Mesothelial cell of epicardium (in vitro differentiated cells): ENCODE measurements at places on chromosomes 11 and 22. TPM values are rescaled to one million over a fixed set of nuclear protein-coding genes. Genes with fewer than 3 reads are reported as not detected.
A peak's percentile ranks its signal among the peaks of the same experiment; 100 is the strongest.

The NECTIN1 gene
- total RNA-seq: 45.3 to 46.8 TPM (median 45.5 TPM) in 3 replicates

The PRRG4 gene
- 4.3 to 4.7 TPM (median 4.5 TPM) in 3 replicates for total RNA-seq

The PYGM gene
- 6.4 to 7.6 TPM (median 7.1 TPM) in 3 replicates for total RNA-seq

The PNPLA3 gene
- 5.7 to 6.2 TPM (median 6.1 TPM) in 3 replicates for total RNA-seq

The IGSF22 gene
- total RNA-seq: 0.24 to 0.47 TPM (median 0.45 TPM) in 3 replicates

The ATL3 gene
- 19.6 to 21.6 TPM (median 20.0 TPM) in 3 replicates for total RNA-seq

- no peak overlapping the region for H3K27ac ChIP-seq
- H3K4me1 ChIP-seq: peaks cover 8% of the 10 kb centered on the region
- peaks cover 51% of the 10 kb centered on the region for H3K36me3 ChIP-seq
- no peak for DNase-seq
These were observed 13.4 kb downstream of the NEAT1 start for GRCh38 chr11:65435981-65436411.

GRCh38 chr11:60711276-60711675 is 11.9 kb downstream of the MS4A8 start:
- no peaks in the 10 kb centered on the region for H3K4me1 ChIP-seq
- H3K27ac ChIP-seq: no peak overlapping the region
- H3K36me3 ChIP-seq: no peaks in the 10 kb centered on the region
- DNase-seq: no peak
- no peak overlapping the region for H3K4me3 ChIP-seq

DNA sequence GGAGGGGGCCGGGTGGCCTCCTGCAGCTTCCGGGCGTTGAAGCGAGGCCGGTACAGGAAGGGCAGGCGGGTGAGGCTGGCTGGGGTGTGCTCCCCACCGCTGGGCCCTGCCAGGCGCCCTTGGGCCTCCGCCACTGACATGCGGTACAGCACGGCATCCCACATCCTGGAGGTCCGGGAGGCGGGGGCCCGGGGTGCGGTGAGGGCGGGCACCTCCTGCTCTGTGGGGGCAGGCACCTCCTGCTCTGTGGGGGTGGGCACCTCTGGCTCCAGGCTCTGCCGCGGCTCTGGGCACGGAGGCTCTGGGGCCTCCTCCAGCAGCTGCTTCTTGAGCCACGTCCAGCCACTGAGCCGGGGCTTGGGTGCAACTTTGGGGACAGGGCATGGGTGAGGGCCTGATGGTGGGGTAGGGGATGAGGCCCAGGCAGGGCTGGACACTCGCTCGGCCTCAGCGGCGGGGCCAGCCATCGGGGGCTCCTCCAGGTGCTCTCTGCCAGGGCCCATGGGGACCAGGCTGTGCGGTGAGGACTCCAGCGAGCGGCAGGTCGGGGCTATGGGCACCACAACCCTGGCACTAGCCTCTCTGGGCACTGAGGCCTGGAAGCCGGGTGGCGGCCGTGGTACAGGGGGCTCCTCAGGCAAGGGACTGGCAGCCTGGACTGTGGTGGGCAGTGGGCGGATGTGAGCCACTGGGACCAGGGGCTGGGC is 2.3 kb downstream of the PRR33 start:
- DNase-seq: no peak
- no peaks in the 10 kb centered on the region for H3K36me3 ChIP-seq
- no peak overlapping the region for H3K4me3 ChIP-seq

- no peak overlapping the region for H3K4me3 ChIP-seq
- no peak for DNase-seq
- no peaks in the 10 kb centered on the region for H3K27me3 ChIP-seq
- peak overlapping the region; percentile 91 for H3K27ac ChIP-seq
These were observed 47.8 kb downstream of the C2CD3 start for GRCh38 chr11:74123008-74123448.

DNA sequence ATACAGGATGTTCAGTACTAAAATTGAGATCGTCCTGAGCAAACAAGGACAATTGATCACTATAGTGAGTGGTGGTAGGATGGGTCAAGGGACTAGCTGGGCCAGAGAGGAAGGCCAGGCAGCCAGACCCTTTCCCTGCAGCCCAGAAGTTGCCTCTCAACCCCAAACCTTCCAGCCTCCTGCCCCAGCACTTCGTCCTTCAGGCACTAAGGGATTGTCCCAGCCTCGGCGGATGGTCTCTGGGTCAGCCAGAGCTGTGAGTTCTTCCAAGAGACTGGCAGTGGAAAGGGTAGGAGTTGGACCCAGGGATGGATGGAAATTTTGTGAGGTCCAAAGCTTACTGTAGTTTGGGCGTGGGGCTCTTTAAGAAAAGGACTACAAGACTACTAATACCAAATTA is 3.6 kb upstream of the LMO1 start:
- peak overlapping the region; percentile 43 for H3K4me3 ChIP-seq
- DNase-seq: peak; percentile 19
- H3K27me3 ChIP-seq: peaks cover 88% of the 10 kb centered on the region
- H3K4me1 ChIP-seq: peaks cover 22% of the 10 kb centered on the region
- H3K36me3 ChIP-seq: no peaks in the 10 kb centered on the region

DNA sequence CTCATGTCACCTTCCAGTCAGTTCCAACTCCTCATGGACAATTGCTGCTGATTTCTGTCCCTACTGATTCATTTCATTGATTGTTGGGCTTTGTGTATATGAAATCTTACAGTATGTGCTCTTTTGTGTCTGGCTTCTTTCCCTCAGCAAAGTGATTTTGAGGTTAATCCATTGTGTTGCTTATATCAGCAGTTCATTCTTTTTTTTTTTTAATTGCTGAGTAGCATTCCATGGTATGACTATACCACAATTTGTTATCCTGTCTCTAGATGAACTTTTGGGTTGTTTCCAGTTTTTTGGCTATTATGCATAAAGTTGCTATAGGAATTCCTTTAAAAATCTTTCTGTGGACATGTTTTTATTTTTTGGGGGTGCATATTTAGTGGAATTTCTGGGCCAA is 59.9 kb downstream of the NXPE1 start:
- no peaks in the 10 kb centered on the region for H3K27me3 ChIP-seq
- peaks cover under 1% of the 10 kb centered on the region for H3K36me3 ChIP-seq
- H3K27ac ChIP-seq: no peak overlapping the region
- DNase-seq: no peak

DNA sequence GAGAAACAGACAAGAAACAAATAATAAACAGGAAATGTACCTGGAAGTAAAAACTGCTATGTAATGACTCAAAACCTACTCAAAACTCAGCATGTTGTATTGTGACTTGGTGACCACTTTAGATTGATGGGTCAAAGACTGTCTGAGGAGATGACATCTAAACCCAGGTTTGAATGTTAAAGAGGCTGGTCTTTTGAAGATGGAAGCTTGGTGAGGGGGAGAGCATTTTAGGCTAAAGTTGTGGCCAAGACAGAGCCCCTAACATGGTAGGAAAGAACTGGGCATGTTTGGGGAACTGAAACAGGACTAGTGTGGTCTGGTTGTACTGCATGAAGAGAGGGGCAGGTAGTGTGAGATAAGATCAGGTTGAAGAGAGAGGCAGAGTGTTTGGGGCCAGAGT is 85.3 kb upstream of the MYO18B start:
- H3K4me3 ChIP-seq: no peak overlapping the region
- H3K27ac ChIP-seq: no peak overlapping the region
- H3K36me3 ChIP-seq: no peaks in the 10 kb centered on the region
- peaks cover 14% of the 10 kb centered on the region for H3K4me1 ChIP-seq

- no peak overlapping the region for H3K27ac ChIP-seq
- no peak overlapping the region for H3K4me3 ChIP-seq
- DNase-seq: no peak
- H3K27me3 ChIP-seq: peaks cover 43% of the 10 kb centered on the region
- no peaks in the 10 kb centered on the region for H3K36me3 ChIP-seq
These were observed 1493.7 kb downstream of the TBC1D22A start for GRCh38 chr22:48256041-48256739.

GRCh38 chr11:69930081-69931059 is 111.2 kb upstream of the FGF3 start:
- H3K36me3 ChIP-seq: no peaks in the 10 kb centered on the region
- peaks cover 21% of the 10 kb centered on the region for H3K4me1 ChIP-seq
- no peak overlapping the region for H3K27ac ChIP-seq

DNA sequence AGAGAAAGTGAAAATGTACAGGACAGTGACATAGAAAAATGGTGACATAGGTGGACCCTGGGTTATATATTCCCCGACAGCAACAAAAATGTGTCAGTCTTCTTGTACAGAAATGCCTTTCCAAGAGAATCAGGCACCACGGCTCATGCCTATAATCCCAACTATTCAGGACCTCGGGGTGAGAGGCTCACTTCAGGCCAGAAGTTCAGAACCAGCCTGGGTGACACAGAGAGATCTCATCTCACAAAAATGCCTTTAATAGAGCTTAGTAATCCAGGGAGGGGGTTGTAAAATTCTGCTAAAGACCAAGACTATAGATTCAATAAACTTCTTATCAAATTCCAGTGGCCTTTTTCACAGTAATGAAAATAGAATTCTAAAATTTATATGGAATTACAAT is 10.7 kb downstream of the ZNF195 start:
- no peak overlapping the region for H3K27ac ChIP-seq
- DNase-seq: no peak
- H3K27me3 ChIP-seq: no peaks in the 10 kb centered on the region
- H3K4me3 ChIP-seq: no peak overlapping the region
- H3K4me1 ChIP-seq: no peaks in the 10 kb centered on the region
- H3K36me3 ChIP-seq: peaks cover 84% of the 10 kb centered on the region

GRCh38 chr11:121575963-121576290 is 123.2 kb upstream of the SORL1-AS1 start:
- DNase-seq: no peak
- no peak overlapping the region for H3K27ac ChIP-seq
- peaks cover 6% of the 10 kb centered on the region for H3K4me1 ChIP-seq

DNA sequence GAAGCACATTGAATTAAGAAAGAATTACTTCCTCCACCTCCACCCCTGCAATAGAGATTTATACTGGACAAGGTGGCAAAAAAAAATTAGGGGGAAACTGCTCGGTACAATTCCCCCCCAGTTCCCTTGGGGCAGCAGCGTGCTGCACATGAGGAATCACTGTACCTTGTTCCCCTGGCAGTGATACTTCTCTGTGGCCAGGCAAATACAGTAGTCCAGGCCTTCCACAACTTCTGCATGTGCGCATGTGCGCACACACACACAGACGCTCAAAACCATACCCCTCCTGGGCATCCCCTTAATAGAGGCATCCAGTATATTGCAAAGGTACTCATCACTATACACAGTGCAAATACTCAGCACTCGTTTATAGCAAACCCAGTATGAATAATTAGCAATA is 68.9 kb downstream of the ARFGAP2 start:
- H3K27ac ChIP-seq: no peak overlapping the region
- H3K36me3 ChIP-seq: no peaks in the 10 kb centered on the region
- H3K4me3 ChIP-seq: no peak overlapping the region
- no peaks in the 10 kb centered on the region for H3K27me3 ChIP-seq
- peaks cover 23% of the 10 kb centered on the region for H3K4me1 ChIP-seq

DNA sequence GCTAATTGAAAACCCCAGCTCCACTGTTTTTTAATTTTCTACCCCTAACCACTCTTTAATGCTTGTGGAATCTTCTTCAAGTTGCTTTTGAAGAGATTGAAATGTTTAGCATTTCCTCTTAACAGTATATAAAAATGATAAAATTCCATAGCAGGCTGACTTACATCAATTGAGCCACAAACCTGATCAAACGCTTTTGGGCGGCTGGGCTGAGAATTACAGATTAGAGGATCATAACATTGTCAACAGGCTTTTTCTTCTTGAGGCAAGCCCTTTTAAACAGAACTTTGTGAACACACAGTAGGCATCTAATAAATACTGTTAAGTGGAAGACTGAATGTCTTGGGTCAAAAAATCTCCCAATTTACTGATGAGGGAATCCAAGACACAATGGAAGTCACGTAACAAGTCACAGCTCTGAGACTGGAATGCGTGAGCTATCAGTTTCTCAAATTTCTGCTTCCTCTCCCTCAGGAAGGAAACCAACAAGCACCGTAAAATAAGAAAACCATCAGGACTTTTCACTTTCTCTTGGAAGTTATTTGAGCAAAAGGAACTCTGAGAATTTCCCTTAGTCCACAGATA is 50.0 kb upstream of the CCDC89 start:
- peak overlapping the region; percentile 88 for H3K27ac ChIP-seq
- DNase-seq: no peak
- H3K36me3 ChIP-seq: no peaks in the 10 kb centered on the region
- no peak overlapping the region for H3K4me3 ChIP-seq

- H3K4me1 ChIP-seq: peaks cover 12% of the 10 kb centered on the region
- no peak for DNase-seq
- H3K27ac ChIP-seq: no peak overlapping the region
- peaks cover 22% of the 10 kb centered on the region for H3K36me3 ChIP-seq
These were observed 5.0 kb downstream of the SNX19 start for GRCh38 chr11:130911306-130911705.

- H3K4me1 ChIP-seq: no peaks in the 10 kb centered on the region
- DNase-seq: no peak
- peaks cover 3% of the 10 kb centered on the region for H3K27me3 ChIP-seq
These were observed 1151.9 kb downstream of the BRD1 start for GRCh38 chr22:48675830-48676145.

DNA sequence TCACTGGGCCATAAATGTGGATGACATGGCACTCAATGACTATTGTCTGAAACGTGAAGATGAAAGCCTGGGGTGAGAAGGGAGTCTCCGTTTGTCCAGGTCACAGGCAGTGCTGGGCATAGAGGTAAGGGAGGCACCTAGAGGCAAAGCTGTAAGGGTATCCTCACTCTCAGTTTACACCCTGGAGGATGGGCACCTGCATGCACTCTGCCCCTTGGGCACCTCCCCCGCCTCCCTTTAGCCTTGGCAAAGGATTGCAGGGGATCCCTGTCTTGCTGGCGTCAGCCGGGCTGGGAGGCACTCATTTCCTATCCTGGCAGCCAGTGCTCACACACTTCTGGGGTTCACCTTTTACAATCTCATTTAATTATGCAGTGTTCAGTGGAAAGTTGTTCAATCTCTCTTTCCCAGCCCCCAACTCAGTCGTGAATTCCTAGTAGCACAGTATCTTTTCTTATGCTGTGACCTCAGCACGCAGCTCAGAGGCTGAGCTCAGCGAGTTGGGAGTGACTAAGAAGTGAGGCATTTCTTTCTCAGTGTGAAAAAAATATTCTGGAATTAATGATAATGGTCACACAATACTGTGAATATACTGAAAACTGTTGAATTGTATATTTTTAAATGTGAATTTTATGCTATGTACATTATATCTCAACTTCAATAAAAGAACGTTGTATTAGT is 866.6 kb downstream of the BRD1 start:
- H3K4me3 ChIP-seq: no peak overlapping the region
- H3K4me1 ChIP-seq: no peaks in the 10 kb centered on the region
- no peaks in the 10 kb centered on the region for H3K36me3 ChIP-seq
- peak; percentile 32 for DNase-seq

- no peak for DNase-seq
- no peaks in the 10 kb centered on the region for H3K36me3 ChIP-seq
- no peak overlapping the region for H3K27ac ChIP-seq
- H3K4me1 ChIP-seq: peaks cover 3% of the 10 kb centered on the region
- H3K27me3 ChIP-seq: no peaks in the 10 kb centered on the region
These were observed 37.5 kb downstream of the KCNJ4 start for GRCh38 chr22:38417252-38418060.

- H3K4me3 ChIP-seq: no peak overlapping the region
- H3K4me1 ChIP-seq: no peaks in the 10 kb centered on the region
- H3K27ac ChIP-seq: no peak overlapping the region
- no peaks in the 10 kb centered on the region for H3K36me3 ChIP-seq
- H3K27me3 ChIP-seq: no peaks in the 10 kb centered on the region
- no peak for DNase-seq
These were observed 195.7 kb upstream of the API5 start for GRCh38 chr11:43116071-43116470.

GRCh38 chr11:351411-351810 is 17.9 kb upstream of the B4GALNT4 start:
- H3K27me3 ChIP-seq: no peaks in the 10 kb centered on the region
- no peak for DNase-seq
- no peak overlapping the region for H3K27ac ChIP-seq
- H3K36me3 ChIP-seq: no peaks in the 10 kb centered on the region
- H3K4me1 ChIP-seq: peaks cover 45% of the 10 kb centered on the region
- H3K4me3 ChIP-seq: no peak overlapping the region
